ENCODE measurements at places on chromosomes 1 and 21.

GRCh38 chr1:26290122-26290881 lies 10.4 kb downstream of the SH3BGRL3 start:
- no peak for DNase-seq

DNA sequence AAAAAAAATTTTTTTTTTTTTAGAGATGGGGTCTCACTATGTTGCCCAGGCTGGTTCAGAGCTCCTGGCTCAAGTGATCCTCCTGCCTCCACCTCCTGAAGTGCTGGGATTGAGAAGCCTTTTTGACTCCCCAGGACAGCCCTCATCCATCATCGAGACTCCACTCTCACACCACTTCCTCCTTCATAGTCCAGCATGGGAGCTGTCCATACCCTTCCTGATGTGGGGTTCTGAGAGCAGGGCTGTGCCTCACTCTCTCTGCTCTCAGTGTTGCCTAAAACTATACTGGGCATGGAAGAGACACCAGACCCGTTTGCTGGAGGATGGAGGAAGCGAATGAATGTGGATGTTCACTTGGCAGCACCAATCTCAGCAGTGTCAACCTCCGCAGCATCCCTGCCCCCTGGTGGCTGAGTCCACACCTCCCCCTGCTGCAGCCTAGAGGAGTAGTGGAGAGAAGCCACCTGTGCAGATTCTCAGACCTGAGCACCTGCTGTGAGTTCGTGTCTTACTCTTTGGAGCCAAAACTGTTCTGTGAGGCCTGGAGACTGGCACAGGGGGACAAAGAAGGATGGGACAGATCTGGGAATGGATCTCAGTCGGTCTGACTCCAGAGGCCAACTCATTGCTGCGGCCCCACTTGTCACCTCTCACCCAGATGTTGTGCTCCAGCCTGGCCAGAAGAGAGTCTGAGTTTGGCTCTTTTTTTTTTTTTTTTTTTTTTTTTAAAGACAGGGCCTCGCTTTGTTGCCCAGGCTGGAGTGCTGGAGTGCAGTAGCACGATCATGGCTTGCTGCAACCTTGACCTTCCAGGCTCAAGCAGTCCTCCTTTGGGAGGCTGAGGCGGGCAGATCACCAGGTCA lies 17.7 kb downstream of the TINAGL1 start:
- DNase-seq = peak; percentile 71

DNA sequence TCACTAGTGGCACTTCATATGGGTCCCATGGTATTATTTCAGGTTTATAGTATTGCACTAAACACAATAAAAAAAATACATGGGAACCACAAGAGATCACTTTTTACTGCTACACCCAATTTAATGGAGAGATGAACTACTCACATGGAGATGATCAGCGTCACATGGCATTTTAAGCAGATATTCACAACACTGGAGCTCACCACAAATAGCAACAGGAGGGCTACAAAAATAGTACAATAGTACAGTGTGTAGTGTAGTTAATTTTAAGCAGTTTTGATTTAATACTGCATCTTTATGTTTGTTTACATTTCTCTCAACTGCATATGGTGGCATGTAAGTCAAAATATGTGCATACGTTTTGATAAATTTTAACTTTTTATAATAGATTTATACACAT lies 31.0 kb downstream of the SNX7 start:
- no peak for DNase-seq

DNA sequence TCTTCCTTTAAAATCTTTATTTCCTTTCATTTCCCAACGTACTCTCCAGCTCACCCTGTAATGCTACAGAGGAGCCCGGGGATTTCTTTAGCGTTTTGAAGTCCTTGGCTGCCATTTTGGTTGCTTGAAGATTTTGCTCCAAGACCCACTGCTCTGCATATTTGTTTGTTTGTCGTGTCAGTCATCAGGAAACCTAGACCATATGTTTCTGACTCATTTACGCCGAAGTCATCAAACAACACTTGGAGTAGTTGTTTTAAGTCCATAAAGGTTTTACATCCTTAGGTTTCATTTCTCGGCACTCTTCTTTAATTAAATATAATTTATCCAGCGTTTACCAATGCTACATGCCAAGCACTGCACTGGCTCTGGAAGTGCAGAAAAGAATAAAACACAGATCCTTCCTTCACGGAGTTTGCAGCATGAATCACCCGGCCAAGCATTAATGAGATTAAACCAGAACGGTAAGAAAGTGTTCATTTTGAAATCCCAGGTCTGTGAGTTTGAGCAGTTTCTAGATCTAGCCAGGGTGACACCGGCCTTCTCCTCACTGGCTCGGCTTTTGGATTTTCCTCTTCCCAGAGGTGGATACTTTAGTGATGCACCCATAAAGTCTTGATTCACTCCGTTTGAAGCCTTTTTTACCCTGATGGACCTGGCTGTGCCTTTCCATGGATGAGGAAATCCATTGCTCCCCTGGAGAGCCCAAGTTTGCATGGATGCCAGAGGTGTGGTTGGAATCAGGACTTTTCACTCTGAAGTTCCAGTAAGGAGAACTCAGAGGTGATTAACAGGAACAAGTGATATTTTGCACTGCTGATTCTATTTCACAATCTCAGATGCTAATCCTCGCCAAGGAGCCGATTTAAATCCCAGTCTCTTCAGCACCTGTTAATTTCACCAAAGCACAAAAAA lies 109.3 kb downstream of the KAZN start:
- no peak for DNase-seq

GRCh38 chr1:156372876-156373275 lies 3.9 kb downstream of the RHBG start:
- no peak for DNase-seq

DNA sequence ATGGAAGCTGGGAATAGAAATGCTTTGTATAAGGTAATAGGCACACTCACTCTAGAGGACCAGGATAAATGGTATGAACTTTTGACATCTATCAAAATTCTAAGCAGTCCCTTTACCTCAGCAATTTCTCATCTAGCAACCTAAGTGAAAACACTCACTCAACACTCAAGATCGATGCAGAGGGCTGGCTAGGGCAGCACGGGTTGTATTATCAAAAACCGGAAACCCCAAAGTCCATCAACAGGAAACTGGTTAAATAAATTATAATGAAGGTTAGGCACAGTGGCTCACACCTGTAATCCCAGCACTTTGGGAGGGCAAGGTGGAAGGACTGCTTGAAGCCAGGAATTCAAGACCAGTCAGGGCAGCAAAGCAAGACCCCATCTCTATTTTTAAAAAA lies 9.4 kb downstream of the USP48 start:
- no peak for DNase-seq

- DNase-seq = no peak
These were observed 144.1 kb upstream of the ADAMTS5 start for GRCh38 chr21:27110956-27111355.

- no peak for DNase-seq
These were observed 8.4 kb upstream of the VCAM1 start for GRCh38 chr1:100710906-100711682.

DNA sequence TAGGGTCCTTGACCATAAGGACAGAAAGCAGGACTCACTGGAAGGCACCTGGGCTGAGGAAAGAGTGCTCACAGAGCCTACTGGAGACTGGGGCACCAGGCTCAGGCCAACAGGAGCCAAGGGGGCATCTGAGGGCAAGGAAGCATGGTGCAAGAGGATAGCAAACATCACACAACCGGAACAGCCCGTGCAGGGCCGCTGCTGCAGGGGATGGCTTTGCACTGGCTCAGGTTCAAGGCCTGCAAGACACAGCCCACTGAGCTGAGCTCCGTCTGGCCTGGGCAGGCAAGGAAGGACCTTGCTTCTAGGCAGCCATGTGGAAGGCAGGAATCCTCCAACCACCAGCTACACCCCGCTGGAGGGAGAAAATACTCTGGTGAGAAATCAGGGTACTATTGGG lies 59.8 kb upstream of the KIF26B start:
- no peak for DNase-seq

- no peak for DNase-seq
These were observed 36.6 kb downstream of the CDC42 start for GRCh38 chr1:22089134-22089571.

GRCh38 chr1:112510340-112510739 lies 1.6 kb downstream of the WNT2B start:
- DNase-seq = no peak

DNA sequence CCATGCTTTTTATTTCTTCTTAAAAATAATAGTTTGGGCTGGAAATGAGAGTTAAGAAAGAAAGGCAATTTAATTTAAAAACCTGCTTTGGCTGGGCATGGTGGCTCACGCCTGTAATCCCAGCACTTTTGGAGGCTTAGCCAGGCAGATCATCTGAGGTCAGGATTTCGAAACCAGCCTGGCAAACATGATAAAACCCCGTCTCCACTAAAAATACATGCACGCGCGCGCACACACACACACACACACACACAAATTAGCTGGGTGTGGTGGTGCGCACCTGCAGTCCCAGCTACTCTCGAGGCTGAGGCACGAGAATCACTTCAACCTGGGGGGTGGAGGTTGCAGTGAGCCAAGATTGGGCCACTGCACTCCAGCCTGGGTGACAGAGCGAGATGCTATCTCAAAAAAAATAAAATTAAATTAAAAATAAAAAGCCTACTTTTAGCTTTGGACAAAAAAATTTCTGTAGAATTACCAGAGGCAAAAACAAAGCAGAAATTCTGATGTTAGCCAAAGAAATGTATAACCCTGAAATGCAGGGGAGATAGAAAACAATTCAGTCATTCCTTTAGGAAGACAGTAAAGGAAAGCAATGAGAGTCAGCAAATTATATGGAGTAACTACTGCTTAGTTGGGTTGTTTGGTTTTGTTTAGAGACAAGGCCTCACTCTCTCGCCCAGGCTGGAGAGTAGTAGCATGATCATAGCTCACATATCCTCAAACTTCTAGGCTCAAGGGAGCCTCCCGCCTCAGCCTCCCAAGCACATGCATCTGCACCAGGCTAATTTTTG lies 15.7 kb upstream of the IPP start:
- no peak for DNase-seq

- DNase-seq = no peak
These were observed 99.3 kb upstream of the ESRRG start for GRCh38 chr1:216822480-216822879.

- no peak for DNase-seq
These were observed 1.9 kb downstream of the SPRR4 start for GRCh38 chr1:152972196-152972886.

DNA sequence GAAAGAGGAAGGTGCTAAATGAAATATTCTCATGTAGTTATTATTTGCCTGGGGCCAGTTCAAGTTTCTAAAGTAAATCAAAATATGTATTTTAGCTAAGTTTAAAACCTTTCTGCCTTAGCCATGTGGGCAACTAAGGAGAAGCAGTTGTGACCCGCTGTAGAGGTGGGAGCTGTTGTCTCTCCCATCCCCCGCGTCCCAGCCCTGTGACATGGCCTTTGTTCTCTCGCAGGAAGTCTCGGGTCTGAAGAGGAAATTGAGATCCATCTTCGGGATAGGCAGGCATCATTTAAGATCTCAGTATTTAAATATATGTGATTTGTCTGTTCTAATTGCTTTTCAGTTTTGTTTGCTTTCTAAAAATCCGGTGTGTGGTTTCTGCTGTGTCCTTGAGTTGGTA lies 121.5 kb downstream of the CAMTA1 start:
- no peak for DNase-seq

DNA sequence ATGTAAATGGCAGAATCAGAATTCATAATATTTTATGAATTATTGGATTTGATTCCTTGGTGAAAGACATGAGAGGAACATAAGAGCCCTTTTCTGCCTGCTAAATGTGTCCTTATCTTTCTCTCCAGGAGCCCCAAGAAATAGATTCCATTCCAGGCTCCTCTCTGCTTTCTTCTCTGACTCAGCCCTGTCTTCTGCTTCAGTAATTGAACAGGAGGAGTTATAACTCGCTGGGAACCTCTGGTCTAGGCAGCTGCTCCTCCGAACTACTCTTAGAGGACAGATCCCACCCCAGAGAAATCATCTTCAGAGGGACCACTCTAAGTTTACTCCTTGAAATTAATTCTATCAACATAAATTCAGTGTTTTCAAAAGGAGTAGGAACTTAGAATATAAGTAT lies 78.4 kb downstream of the RGS21 start:
- DNase-seq = no peak

DNA sequence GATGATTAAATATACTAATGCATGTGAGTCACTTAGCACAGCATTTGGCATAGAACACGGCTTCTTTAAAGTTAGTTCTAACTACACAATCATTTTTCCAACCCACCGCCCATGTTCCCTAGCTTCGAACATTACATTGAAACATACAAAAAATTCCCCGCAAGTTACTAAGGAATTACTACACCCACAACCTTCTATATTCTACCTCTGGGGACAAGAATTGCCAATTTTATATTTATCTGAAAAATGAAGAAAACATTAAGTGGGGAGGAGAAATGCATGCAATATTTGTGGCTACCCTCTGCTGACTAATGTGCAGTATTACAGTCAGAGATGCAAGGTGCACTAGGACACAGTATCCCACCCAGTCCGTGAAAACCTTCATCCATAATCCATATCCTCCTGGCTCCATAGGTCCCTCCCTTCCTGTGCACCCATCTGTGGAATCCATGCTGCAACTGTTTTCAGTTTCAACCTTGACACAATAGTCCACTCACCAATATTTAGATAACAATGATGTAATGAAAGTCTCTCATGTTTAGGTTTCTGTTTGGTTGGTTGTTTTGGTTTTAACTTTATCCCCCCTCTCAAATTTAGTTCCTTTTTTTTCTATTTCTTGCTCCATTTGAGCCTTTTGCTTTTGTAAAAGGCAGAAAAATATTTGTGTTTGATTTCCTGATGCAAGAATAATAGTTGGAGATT lies 31.6 kb downstream of the RGS5 start:
- no peak for DNase-seq

DNA sequence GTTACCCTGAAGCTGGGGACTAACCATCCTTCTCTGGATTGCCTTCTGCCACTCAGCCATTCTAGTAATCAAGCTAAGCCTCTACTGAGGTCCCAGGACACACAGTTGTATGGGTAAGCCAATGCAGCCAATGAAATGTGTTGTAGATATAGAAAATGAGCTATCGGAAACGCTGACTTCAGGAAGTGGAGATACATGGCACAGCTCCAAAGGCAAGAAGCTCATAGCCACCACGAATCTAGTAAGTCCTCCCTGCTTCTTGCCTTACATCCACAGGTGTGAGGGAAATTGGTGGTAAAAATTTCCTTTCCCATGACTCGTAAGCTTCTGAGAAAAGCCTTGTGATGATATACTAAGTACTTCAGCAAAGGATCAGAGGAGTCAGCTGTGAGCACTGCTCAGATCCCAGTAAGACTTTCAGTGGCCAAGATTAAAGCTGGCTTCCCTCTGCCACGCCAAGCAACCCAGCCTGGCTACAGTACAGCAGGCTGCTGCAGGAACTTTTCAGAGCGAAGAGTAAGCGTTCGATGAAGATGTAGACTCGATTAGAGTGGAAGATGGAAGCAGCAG lies 117.7 kb downstream of the SIM2 start:
- no peak for DNase-seq

GRCh38 chr1:46459315-46459714 lies 30.3 kb upstream of the DMBX1 start:
- no peak for DNase-seq
